Activated CD4-positive, alpha-beta T cell treated with anti-CD3 and anti-CD28 coated beads, Interleukin-2, amount 10 ng/mL, durations not matched to agents 24 days and 14 days (primary cell): ENCODE measurements at places on chromosomes 16 and 17. TPM values are rescaled to one million over a fixed set of nuclear protein-coding genes. Genes with fewer than 3 reads are reported as not detected.

GRCh38 chr16:69703638-69704037 is 22.7 kb downstream of the NQO1 start:
- no peak for DNase-seq

GRCh38 chr16:7404217-7404616 is 71.6 kb downstream of the RBFOX1 start:
- no peak for DNase-seq

Gene CMTM2
- 0.51 and 0.95 TPM in 2 replicates for total RNA-seq

DNA sequence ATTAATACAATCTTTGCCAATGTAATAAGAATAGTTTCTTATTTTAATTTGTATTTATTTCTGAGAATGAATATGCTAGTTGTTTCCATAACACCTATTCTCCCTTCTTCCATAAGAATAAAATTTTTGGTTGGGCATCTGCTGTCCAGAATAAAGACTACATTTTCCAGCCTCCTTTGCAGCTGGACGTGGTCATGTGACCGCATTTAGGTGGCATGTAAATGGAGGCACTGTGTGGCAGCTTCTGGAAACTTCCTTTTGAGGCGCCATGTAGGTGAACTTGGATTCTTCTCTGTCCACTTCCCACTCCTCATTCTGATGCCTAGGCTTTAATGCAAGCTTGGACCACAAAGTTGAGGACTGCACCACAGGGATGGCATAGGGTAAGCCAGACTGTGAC is 215.4 kb upstream of the AXIN2 start:
- DNase-seq, result no peak

Gene NPIPB6
- 3.0 and 3.2 TPM in 2 replicates for total RNA-seq

- no peak for DNase-seq
Observed at GRCh38 chr17:4887581-4887980, 11.8 kb upstream of the C17orf107 start.

DNA sequence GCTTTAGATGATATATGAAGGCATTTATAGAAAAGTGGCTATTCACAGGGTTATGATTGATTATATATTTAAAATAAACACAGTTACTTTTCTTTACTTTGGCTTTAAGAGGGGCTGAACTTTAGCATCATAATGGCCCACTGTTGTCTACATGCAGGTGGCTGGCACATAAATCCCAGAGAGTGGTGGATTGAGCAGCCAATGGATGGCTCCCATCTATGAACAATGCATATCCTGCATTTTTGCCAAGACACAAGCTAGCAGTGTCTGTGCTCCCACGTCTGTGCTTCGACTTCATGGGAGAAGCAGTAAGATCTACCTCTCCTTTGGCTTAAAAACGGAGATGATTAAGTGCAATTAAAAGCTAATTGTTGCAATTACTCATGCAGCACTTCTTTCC is 373.2 kb upstream of the CDH11 start:
- DNase-seq, result no peak

DNA sequence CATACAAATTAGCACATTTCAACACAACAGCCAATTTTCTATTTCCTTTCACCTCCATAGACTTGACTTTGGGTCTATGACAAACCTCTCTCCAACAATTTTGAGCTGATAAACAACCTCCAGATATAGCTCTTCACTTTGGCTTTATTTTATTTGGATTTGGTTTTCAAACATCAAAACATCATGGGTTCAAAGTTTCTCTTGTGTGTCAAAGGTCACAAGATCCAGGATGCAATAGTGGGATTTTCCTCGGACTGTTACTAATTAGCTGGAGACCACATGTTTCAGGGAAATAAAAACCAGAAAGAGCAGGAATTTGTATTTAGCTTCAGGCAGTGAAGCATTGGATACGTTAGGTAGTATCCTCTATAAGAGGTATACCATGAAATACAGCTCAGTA is 351.0 kb upstream of the SOX9 start:
- no peak for DNase-seq

Gene AHSP
- not detected in 2 replicates for total RNA-seq

Gene SLC52A1
- total RNA-seq, result 0.14 TPM in 2 replicates

- no peak for DNase-seq
Observed at GRCh38 chr16:63461248-63461841, 1425.1 kb upstream of the CDH8 start.

Gene MXRA7
- total RNA-seq, result 3.4 and 3.7 TPM in 2 replicates

Gene PPY
- not detected in 2 replicates for total RNA-seq

GRCh38 chr17:80491478-80492342 is 15.3 kb upstream of the NPTX1 start:
- no peak for DNase-seq

DNA sequence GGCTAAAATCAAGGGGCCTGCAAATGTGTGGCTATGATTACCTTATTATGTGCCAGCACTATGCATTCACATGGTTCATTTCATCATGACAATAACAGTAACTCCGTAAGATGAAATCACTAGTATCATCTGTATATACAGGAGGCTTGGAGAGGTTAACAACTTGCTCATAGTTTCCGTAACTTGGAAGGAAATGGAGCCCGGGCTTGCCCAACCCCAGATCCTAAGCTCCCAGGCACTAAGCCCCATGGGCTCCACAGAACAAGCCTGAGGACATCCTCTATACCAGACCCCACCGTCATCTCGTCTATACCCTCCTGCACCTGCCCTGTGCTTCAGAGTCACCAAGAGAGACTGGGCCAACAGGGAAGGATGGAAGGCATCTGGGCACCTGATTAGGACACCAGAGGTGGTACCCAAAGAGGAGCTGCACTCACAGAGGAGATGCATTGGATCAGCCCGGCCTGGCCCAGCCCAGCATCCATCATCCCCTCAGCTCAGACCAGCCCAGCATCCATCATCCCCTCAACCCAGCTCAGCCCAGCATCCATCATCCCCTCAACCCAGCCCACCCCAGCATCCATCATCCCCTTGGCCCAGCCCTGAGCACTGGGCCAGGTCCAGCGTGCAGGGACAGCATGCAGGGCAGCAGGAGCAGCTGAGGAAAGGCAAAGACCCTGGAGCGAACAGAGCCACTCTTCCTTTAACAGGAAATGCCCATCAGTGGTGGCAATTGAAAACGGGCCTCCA is 28.5 kb downstream of the NSMCE1 start:
- DNase-seq, result no peak

Gene NLRP1
- 19.6 and 23.0 TPM in 2 replicates for total RNA-seq

Gene ZPBP2
- not detected in 2 replicates for total RNA-seq

- peak; percentile 41 for DNase-seq
Observed at GRCh38 chr17:5840811-5841446, 229.2 kb upstream of the WSCD1 start.

- no peak for DNase-seq
Observed at GRCh38 chr17:75684924-75685323, 17.8 kb downstream of the SAP30BP start.

- no peak for DNase-seq
Observed at GRCh38 chr17:40497695-40498094, 3.7 kb downstream of the TNS4 start.

DNA sequence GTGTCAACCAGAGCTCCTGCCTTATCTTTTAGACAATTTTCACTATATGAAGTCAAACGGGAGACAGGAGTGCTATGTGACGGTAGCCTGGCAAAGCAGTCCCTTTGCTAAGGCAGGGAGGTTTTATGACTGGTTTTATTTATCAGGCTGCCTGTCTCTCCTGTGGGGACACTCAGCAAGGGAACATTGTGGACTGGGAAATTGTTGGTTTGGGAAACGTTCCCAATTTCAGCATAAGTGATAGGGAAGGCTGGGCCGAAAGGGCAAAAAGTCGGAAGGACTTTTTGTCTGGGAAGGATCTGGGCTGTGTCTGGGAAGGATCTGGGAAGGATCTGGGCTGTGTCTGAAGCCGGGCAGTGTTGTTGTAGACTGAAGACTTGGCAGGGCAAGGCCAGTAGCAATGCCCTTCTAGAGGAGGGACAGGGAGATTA is 211.2 kb downstream of the PARN start:
- DNase-seq, result no peak

GRCh38 chr17:17028878-17029535 is 13.2 kb upstream of the MPRIP start:
- no peak for DNase-seq

- no peak for DNase-seq
Observed at GRCh38 chr17:65811043-65811442, 249.6 kb upstream of the AXIN2 start.

Gene GFAP
- not detected in 2 replicates for total RNA-seq

- no peak for DNase-seq
Observed at GRCh38 chr16:66473654-66474519, 46.8 kb downstream of the BEAN1 start.

- DNase-seq, result no peak
Observed at GRCh38 chr17:6914711-6915110, 81.1 kb upstream of the ALOX12 start.

DNA sequence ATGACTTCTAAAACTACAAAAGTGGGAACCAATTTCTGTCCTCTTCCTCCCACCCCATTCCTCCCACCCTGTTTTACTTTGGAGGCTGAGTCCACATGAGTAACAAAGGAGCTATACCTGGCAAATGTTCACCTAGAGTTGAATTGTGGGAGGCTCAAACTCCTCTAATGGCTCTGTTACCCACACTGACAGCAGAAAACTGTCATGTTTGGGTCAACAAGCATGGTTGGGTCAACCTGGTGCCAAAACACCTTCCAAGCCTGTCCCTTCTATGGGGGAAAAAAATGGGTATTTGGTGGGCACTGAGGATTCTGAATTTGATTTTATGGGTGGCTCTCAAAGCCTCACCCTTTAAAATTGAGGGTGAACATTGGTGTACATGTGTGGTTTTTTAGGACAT is 12.0 kb upstream of the HOXB13 start:
- DNase-seq, result no peak

Gene CCT6B
- total RNA-seq, result 0.40 and 1.3 TPM in 2 replicates

DNA sequence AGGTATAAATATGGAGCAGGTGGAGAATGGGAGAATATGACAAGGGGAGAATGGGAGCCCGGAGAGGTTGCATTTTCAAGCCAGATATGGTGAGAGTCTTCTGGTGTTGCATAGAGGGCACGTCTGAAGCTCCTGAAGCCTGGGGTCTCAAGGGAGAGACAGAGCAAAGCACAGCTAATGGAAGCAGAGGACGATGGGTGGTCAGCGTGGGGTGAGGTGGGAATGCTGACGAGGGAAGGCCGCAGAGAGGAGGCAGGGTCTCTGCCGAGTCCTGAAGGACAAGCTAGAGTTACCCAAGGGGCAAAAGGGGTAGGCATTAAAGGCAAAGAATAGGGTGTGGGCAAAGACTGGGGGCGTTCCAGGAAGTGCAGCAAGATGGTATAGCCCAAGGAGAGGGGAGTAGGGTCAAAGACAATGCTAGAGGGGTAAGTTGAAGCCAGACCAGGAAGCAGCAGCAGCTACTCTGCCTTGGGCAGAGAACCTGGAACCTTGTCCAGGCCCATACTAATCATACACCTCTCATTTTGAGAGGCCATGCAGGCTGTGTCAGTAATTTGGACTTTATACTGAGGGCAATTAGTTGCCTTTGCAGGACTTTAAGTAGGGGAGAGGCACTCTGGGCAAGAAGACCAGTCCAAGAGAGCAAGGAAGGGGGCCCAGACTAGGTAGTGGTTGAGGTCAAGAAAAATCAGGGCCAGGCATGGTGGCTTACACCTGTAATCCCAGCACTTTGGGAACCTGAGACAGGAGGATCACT is 2.7 kb downstream of the OTOP3 start:
- DNase-seq, result no peak

DNA sequence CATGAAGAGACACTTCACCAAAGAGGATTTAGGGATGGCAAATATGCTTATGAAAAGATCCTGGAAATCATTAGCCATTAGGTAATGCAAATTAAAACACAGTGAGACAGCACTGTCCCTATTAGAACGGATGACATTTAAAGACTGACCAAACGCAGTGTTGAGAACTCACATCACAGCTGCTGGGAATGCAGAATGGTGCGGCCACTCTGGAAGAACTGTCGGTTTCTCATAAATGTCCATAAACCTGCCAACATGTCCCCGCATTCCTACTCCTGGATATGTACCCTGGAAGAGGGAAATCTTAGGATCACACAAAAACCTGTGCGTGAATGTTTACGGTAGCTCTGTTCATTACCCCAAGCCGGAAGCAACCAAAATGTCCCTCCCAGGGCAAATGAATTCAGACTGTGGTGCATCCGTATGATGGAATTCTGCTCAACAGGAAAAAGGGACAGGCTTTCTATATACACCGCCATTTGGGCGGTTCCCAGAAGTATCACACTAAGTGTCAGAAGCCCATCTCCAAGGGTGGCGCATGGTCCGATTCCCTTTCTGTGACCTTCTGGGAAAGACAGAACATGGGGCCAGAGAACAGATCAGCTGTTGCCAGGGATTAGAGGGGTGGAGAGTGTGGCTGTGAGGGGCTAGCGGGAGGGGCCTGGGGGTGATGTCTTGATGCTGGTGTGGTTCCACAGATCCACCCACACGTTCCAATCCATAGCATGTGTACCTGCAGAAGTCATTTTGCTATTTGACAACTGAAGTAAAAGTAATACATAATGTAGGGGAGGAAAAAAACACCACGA is 197.2 kb upstream of the CHMP6 start:
- no peak for DNase-seq

Gene KRTAP4-4
- not detected in 2 replicates for total RNA-seq

DNA sequence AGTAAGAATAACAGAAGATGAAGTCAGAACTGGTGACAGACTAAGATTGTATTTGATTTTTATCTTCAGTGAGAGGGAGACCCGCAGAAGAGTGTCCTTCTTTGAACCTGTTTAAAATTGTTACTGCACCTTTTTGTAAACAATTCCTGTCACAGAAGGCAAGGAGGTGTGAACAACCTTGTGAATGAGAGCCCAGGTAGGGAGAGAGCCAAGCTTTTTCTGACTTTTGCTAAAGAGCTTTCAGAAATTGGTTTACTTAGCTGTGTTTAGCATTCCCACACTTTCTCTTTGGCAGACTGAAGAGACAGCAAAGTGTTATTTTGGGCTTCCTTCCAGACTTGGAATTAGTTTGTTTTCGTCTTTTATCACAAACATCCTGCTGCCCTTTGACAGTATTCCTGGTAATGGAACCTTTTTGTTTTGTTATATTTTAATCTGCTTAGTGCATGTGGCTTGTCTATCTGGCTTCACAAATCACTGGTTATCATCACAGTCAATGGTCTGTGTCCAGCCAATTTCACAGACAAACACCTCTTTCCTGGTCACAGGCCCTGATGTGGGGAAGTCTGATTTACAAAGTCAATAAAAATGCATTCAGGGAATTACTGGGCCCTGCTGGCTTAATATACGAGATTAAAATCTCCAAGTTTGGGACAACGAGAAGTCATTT is 85.7 kb upstream of the HS3ST2 start:
- no peak for DNase-seq

Gene OR1F1
- total RNA-seq, result not detected in 2 replicates

DNA sequence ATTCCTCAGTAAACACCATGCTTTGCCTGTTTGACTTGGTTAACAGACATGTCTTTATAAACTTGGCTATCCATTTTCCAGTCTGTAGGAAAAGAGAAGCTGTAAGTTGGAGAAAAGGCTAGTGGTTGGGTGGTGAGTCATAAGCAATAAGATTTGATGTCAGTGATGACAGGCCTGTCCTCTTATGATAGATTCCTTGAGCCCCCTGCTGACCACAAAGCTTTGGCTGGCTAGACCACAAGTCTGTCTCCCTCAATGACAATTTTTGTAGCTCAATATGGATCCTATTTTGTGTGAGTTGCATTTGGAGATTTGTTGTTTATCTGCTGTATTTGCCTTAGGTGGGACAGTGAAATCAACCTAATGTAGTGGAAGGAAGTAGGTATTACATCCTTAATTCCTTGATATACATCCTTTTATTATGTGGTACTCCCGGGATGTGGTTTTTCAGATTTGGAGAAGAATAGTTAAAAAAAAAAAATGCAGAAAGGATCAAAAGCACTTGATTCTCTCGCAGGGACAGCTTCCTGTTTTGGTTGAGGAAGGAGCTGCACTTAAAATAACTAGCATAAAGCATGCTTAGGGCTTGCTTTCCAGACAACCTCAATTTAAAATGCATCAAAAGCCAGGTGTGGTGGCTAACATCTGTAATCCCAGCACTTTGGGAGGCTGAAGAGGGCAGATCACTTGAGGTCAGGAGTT is 67.4 kb downstream of the SIAH1 start:
- DNase-seq, result no peak

Gene ABCC6
- not detected in 2 replicates for total RNA-seq
